ENCODE measurements at places on chromosomes 1 and 21.

DNA sequence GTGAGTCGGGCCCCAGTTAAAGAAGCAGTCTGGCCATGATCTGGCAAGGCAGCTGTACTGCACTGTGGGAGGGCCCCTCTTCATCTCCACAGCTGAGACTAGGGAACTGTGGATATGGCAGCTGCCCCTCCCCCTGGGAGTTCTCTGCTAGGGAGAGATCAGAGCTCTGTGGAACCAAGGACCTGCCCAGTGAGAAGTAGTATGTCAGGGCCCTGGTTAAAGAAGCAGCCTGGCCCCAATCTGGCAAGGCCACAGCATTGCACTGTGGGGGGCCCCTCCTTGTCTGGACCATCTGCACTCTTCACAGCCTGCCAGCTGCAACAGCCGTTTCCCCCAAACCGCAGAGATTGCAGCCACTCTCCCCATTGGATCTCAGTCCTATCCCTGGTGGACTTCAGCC lies 208.5 kb downstream of the DNAH14 start:
- H3K4me3 ChIP-seq = no peak overlapping the region
- DNase-seq = no peak
- no peaks in the 10 kb centered on the region for H3K36me3 ChIP-seq

- H3K4me3 ChIP-seq = no peak overlapping the region
- H3K4me1 ChIP-seq = no peaks in the 10 kb centered on the region
- H3K27me3 ChIP-seq = no peaks in the 10 kb centered on the region
- no peak overlapping the region for H3K27ac ChIP-seq
- DNase-seq = no peak
Observed at GRCh38 chr1:180584869-180585268, 26.1 kb downstream of the OVAAL start.

GRCh38 chr1:24737368-24738117 lies 7.7 kb upstream of the CLIC4 start:
- H3K36me3 ChIP-seq = no peaks in the 10 kb centered on the region
- H3K27ac ChIP-seq = no peak overlapping the region
- no peaks in the 10 kb centered on the region for H3K27me3 ChIP-seq
- H3K4me3 ChIP-seq = no peak overlapping the region

DNA sequence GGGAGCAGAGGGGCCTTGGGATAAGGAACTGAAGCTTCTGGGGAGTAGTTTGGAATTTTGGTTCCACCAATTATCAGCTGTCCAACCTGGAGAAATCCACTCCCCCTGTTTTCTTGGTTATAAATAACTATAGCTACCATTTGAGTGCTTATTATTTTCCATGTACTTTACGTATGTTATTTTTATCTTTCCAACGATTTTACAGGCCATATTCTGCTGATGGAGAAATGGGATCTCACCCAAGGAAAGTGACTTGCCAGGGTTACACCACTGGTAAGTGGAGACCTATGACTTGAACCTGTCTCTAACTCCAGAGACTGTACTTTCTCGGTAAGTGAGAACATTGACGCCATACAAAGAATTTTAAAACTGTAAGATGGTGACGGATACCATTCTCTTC lies 49.0 kb upstream of the CD34 start:
- H3K4me3 ChIP-seq = no peak overlapping the region
- no peak overlapping the region for H3K27ac ChIP-seq
- H3K4me1 ChIP-seq = peaks cover 26% of the 10 kb centered on the region
- H3K27me3 ChIP-seq = peaks cover 44% of the 10 kb centered on the region

GRCh38 chr1:49435291-49435690 lies 588.5 kb downstream of the AGBL4 start:
- no peak overlapping the region for H3K4me3 ChIP-seq
- H3K4me1 ChIP-seq = no peaks in the 10 kb centered on the region
- H3K36me3 ChIP-seq = no peaks in the 10 kb centered on the region
- H3K27me3 ChIP-seq = no peaks in the 10 kb centered on the region
- H3K27ac ChIP-seq = no peak overlapping the region

GRCh38 chr1:1225238-1225845 lies 6.5 kb downstream of the SDF4 start:
- H3K27ac ChIP-seq = no peak overlapping the region
- H3K27me3 ChIP-seq = no peaks in the 10 kb centered on the region
- H3K36me3 ChIP-seq = peaks cover 78% of the 10 kb centered on the region
- DNase-seq = no peak
- H3K4me3 ChIP-seq = no peak overlapping the region

DNA sequence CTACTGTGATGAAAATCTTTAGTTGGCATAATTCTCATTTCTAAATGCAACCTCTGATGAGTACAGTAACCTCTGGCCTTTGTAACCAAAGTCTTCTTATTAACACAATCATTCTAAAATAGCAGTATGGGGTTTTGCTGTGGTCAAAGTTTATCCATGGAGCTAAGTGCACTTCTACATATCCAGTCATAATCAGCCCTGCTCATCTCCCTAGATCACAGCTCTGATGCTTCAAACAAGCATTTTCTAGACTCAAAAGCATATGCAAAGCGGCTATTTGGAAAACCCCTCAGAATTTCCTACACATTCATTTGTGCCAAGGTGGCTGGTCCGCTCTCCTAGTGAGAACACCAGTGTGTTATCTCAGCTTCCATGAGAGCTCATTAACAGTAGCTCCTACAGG lies 418.6 kb downstream of the MRPL39 start:
- no peaks in the 10 kb centered on the region for H3K4me1 ChIP-seq
- H3K36me3 ChIP-seq = no peaks in the 10 kb centered on the region
- H3K27ac ChIP-seq = no peak overlapping the region
- DNase-seq = no peak
- H3K27me3 ChIP-seq = no peaks in the 10 kb centered on the region
- no peak overlapping the region for H3K4me3 ChIP-seq

DNA sequence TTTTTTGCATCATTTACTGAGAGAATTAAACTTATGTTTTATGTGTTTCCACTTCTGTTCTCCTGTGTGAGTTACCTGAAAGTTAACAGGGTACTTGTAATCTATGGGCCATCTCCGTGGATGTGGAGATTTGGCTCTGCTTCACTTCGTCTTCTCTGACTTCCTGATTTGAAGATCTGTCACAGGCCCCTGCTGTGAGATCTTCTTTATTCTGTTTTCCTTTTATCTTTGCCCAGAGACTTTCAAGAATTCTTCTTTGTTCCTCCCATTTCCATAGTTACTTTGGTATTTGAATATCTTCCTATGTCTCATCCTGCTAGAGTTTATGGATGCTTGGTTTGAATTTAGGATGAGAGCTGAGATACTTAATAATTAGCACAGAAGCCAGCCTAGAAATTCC lies 35.4 kb upstream of the PKN2 start:
- H3K4me3 ChIP-seq = no peak overlapping the region
- DNase-seq = no peak
- no peaks in the 10 kb centered on the region for H3K36me3 ChIP-seq
- no peak overlapping the region for H3K27ac ChIP-seq

GRCh38 chr1:200795156-200795555 lies 56.5 kb downstream of the CAMSAP2 start:
- H3K4me3 ChIP-seq = no peak overlapping the region
- H3K36me3 ChIP-seq = no peaks in the 10 kb centered on the region
- no peak overlapping the region for H3K27ac ChIP-seq

All from T-cell (primary cell).